Activated CD4-positive, alpha-beta memory T cell treated with anti-CD3 and anti-CD28 coated beads, Interleukin-2, amount 10 ng/mL, durations not matched to agents 7 days and 5 days (primary cell): ENCODE measurements at places on chromosomes 1 and 21. TPM values are rescaled to one million over a fixed set of nuclear protein-coding genes. Genes with fewer than 3 reads are reported as not detected.

DNA sequence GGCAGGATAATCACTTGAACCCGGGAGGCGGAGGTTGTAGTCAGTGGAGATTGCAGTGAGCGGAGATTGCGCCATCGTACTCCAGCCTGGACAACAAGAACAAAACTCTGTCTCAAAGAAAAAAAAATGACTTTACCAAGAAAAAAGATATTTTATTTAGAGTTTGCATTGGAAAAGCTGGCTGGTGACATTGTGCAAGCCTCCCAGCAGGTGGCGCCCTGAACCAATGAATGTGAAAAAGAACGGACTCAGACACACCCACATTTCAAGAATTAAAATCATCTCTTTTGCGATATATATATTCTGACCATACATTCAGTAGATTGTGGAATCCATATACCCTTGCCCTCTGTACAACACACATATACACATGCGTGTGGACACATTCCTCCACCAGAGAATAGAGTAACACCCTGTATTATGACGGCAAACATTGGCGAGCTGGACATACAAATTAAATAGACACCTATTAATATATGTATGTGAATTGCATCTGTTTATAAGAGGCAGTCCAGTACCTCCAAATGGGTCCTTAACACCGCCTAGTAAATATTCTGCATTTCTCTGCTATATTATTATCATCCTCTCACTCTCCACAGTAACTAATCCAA, 39.0 kb upstream of the CADM3 start:
- peak; percentile 70 for DNase-seq
- H3K36me3 ChIP-seq: no peaks in the 10 kb centered on the region
- H3K4me3 ChIP-seq: no peak overlapping the region
- no peaks in the 10 kb centered on the region for H3K4me1 ChIP-seq
- peaks cover 5% of the 10 kb centered on the region for H3K27me3 ChIP-seq

GRCh38 chr1:6504887-6505286, 13.4 kb upstream of the PLEKHG5 start:
- no peak overlapping the region for H3K27ac ChIP-seq
- no peaks in the 10 kb centered on the region for H3K36me3 ChIP-seq
- DNase-seq: no peak
- H3K27me3 ChIP-seq: no peaks in the 10 kb centered on the region
- H3K4me3 ChIP-seq: no peak overlapping the region

DNA sequence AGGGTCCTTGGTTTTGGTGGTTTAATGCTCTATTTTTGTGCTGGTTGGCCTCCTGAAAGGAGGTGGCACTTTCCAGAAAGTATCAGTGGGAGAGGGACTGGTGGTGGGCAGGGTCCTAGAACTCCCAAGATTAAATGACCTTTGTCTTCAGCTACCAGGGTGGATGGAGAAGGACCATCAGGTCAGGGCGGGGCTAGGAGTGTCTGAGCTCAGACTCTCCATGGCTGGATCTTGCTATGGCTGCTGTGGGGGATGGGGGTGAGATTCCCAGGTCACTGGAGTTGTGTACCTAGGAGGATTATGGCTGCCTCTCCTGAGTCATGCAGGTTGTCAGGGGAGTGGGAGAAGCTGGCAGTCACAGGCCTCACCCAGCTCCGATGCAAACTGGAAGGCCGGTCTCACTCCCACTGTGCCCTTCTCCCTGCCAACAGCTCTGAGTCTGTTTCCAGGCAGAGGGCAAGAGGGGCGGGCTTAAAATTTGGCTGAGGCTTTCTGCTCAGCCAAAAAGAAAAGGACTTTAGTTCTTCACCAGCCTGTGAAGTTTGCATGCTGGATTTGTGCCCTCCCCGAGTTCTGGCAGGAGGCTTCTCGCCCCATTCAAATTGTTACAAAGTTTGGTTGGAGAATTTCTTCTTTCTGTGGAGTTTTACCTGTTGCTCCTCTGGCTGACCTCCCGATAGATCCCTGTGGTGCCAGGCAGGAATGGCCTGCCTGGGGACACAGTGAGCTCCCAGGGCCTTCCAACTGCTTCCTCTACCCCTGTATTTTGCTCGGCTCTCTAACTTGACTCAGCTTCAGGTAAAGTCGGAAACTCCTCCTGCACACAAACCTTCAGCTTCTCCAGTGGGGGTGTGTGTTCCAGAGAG, 13.1 kb upstream of the KYAT3 start:
- H3K27ac ChIP-seq: no peak overlapping the region
- DNase-seq: no peak
- H3K4me1 ChIP-seq: peaks cover 27% of the 10 kb centered on the region
- H3K36me3 ChIP-seq: peaks cover 70% of the 10 kb centered on the region

- no peaks in the 10 kb centered on the region for H3K27me3 ChIP-seq
- no peak overlapping the region for H3K27ac ChIP-seq
- H3K4me1 ChIP-seq: peaks cover 6% of the 10 kb centered on the region
- no peak overlapping the region for H3K4me3 ChIP-seq
Measured at GRCh38 chr1:41559331-41559730, 74.8 kb upstream of the EDN2 start.

Gene KRTAP11-1
- total RNA-seq: not detected

Gene LIPI
- total RNA-seq: not detected

Gene RXRG
- total RNA-seq: not detected
